Trophoblast cell (in vitro differentiated cells and primary cell): ENCODE measurements at places on chromosomes 2 and 18.

- no peak for DNase-seq
Measured at GRCh38 chr2:220783671-220784070, 788.4 kb downstream of the EPHA4 start.

- DNase-seq: no peak
Measured at GRCh38 chr2:218245214-218245613, 15.6 kb upstream of the GPBAR1 start.

GRCh38 chr2:88658881-88659537 lies 31.7 kb upstream of the EIF2AK3 start:
- DNase-seq: peak; percentile 82

- DNase-seq: peak; percentile 89
Measured at GRCh38 chr2:230824406-230824978, 40.2 kb upstream of the ITM2C start.

DNA sequence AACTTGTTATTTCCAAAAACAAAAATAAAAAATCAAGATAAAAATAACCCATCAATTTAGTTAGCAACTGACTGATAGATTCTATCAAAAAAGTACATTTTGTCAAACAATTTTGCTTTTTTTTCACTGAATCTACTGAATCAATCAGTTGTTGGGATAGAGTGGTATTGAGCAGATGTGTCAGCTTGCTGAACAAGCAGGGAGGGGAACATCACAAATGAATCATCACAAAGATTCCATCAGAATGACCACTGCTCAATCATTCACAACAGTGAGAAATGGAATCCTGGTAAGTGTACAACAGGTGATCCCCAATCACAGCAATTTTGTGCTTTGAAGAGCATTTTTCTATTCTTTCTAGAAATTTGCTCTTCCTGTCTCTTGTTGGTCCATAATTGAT lies 12.3 kb upstream of the SLC14A2 start:
- DNase-seq: no peak

- peak; percentile 56 for DNase-seq
Measured at GRCh38 chr2:136423516-136423996, 305.6 kb upstream of the CXCR4 start.

GRCh38 chr18:56322406-56322805 lies 316.0 kb downstream of the TXNL1 start:
- no peak for DNase-seq

DNA sequence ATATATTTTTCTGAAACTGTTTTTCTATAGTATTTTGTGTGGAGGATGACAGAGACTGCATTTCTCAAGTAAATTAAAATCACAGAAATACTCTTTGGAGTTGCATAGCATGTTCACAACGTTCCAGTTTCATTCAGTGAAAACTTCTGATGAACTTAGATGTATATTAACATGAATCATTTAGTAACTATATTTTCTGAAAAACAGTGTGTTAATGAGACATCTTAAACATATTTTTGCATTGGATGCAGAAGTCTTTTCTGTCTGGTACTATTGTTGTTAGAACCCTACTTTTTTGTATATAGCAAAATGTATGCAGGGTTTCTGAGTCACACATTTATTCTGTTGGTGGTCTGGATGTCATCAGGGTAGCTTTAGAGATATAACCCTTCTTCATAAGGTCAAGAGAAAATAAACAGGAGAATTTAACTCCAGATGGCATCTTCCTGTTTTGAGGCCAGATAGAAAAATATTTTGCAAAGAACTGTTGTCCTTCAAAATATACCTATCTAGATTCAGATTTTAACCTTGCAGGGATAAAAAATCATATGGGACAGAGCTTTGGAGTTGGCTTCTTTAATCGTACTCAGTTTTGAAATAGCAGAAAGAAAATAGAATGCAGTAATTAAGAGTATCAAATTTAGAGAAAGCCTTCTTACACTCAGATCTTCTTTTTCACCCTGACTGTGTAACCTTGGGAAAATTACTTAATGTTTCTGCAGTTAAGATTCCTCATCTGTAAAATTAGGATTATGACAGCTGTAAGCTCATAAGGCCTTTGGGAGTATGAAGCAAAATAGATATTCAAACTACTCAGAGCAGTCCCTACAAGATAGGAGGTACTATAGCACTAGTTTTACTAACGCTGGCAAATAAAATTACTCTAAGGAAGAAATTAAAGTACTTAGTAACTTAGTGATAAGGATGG lies 5.3 kb downstream of the COL3A1 start:
- DNase-seq: no peak

DNA sequence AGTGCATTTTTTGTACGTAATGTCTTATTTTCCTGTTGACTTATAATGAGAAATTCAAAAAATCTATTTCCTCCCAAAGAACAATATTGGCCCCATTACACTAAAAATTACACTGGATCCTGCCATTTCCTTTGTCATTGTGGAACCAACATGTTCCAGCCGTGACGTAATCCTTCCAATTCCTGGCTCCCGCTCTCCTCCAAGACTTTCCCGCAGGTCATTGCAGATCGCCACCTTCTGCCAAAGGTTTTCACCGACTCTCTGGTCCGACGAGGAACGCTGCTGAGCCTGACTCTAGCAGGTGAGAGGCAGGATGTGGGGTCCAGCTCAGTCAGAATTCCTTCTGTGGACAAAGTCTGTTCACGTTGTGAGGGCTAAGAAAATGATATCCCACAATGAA lies 38.0 kb downstream of the PTGR3 start:
- DNase-seq: no peak

GRCh38 chr2:189143925-189144324 lies 35.6 kb downstream of the COL5A2 start:
- DNase-seq: peak; percentile 18

DNA sequence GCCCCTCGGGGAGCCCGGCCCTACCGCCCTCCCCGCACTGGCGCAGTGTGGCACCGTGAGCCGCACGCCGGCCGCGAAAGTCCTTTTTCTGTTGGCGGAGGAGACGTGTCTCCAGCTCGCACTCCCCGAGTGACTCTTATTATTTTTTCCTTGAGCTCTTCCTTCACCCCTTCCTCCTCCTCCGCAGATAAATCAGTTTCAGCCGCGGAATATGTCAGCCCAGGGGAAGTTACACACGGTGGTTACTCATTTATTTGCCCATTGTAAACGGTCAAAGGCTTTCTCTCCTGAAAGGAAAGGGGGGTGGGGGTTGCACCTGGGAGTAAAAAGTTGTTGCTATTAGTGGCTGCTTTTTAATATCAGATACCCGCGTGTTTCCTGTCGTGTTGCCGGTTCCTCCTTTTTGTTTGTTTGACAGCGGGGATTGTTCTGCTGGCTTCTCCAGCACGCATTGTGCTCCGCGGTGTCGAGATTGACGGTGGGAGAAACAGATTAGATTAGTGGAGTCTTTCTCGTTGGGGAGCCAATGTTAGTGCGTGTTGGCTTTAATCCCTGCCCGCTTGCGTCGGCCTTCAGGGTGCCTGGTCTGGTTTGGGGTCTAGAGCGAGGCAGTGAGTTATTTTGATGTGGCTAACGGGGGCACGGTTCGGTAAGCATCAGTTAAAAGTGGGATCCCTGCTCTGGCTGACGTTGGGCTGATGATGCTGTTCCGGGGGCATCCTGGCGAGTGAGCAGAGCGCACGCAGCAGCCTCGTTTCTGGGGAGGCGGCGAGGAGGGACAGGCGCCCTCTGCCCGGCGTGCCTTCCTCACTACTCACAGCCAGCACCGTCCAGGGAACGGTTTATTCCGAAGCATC lies 1.6 kb downstream of the CRIM1 start:
- DNase-seq: peak; percentile 80

DNA sequence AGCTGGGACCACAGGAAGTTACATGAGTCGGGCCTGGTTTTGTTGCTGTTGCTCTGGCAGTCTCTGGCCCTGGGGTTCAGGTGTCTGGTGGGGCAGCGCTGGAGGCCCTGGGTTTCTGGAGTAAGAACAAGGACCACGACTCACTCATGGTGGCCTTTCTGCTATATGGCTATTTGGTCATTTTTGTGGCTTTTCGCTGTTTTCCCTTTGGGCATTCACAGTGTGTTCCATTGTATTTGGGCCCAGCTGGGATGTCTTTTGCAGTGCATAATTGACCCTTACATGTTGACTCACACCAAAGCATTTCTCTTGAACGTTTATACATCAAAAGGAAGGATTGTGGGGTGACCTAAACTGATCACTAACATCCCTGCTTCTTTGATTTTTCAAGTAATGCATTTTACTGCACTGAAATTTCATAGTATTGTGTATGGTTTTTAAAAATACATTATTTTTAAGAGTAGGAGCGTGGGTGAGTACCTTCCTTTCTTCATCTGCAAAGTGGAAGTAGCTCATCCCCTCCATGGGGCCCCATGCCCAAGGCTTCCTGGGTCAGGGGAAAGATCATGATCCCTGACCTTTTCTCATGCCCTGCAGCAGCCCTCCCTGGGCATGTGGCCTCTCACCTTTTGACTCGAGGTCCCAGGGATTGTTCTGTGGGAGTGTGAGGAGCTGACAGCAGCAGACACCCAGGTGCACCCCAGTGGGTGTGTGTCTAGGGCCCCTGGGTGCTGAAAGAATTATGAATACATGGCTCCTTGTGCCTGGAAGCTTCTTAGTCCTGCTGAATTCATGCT lies 225.5 kb downstream of the AGAP1 start:
- DNase-seq: no peak

DNA sequence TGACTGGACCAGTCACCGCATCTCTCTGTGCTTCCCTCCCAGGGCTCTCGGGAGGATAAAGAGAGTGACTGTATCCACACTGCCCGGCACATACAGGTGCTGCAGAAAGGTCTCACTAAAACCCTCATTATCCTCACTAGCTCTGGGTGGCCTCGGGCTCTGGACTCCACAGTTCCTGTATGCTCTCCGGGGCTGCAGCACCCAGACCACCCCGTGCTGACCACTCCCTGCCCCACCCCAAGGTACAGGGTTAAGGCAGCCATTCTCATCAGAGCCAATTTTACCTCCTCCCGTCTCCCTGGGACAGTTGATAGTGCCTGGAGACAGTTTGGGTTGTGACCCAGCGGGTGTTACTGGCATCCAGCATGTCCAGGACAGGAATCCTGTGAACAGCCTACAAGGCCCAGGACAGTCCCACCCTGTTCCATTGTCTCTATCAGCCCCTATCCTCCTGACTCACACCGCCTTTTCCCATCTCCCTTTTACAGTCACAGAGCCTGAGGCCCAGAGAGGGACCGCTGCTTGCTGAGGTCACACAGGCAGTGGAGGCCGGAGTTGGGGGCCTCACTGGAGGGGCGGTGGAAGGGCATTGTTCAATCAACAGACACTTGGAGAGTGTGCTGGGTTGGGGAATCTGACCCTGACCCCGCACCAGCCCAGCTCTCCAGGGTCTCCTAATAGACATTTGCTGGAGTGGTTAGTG lies 1.7 kb downstream of the ZAP70 start:
- peak; percentile 57 for DNase-seq

DNA sequence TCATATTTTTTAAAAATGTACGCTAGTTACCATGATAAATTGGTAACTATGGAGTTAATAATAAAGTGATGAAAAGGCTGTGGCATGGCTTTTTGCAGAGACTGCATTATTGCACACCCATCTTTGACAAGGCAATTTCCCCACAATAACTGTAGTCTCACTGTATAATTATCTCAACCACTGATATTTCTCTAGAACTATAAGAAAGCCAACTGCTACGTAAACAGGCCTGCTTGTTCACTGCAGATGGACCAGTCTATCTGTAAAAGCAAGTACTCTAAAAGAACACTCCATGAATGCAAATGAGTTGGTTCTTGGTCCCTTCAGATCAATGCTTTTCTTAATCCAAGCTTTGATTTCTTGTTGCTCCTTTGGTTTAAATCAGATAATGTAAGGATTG lies 218.7 kb downstream of the RBM43 start:
- DNase-seq: no peak

DNA sequence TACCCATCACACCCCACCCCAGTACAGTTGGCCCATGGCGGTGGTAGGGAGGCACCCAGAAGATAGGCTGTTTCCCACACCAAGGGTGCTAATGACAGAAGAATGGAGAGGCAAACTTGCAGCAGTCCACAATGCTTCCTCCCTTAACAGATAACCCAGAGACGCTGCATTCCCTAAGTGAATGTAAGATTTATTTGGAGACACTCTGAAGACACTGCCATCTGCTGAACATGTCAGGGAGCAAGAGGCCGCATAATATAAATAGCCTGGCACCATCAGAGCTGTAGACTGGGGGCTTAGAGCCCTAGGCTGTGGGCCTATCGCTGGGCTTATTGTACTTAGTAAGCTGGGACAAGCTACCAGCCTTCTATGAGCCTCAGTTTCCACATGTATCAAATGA lies 2.2 kb upstream of the IWS1 start:
- peak; percentile 57 for DNase-seq

DNA sequence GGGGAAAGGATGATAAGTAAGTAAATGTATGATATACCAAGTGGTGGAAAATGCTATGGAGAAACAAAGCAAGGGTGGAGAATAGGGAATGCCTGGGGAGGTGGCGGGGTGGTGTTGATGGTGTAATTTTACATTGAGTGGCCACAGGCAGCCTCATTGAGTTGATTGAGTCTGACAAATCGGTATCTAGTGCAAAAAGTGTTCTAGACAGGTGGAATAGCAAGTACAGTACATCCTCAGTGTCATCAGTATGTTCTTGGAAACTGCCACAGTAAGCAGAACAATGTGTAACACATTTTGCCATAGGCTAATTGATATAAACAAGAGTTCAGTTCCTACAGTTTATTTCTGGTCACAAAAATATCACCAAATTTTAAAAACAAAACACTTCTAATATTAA lies 46.4 kb downstream of the UGP2 start:
- no peak for DNase-seq

GRCh38 chr2:37992601-37993000 lies 67.5 kb downstream of the RMDN2 start:
- DNase-seq: no peak

- DNase-seq: no peak
Measured at GRCh38 chr2:111031546-111032478, 88.9 kb upstream of the BCL2L11 start.

DNA sequence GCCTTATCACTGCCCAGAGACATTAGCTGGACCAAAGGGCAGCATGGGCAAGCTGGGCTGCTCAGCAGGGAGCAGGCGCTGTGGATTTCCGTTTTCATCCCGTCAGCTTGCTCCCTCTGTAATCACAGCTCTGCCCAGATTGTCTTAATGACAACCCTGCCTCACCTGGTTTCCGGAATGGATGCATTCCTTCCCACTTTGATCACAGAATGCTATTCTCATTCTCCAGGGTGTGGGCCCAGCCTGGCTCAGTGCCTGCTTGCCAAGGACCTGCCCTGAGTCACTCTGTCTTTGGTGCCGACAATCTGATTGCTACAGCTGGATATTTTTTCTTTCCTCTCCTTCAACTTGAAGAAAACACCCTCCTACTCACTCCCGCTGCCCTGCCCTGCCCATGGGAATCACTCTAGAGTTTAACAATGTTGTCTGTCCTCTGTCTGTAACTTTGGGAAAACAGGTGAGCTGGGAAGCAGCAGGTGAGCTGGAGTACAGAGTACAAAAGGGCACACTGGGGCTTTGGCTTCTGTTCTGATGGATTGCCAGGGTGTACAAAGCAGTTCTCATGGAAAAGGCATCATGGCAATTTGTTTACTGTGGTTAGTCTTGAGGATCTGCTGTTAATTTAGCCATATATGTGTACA lies 27.2 kb upstream of the FAM136A start:
- peak; percentile 83 for DNase-seq

- DNase-seq: no peak
Measured at GRCh38 chr2:212619954-212620353, 81.4 kb upstream of the ERBB4 start.

GRCh38 chr2:28322981-28323396 lies 69.7 kb upstream of the FOSL2 start:
- no peak for DNase-seq

GRCh38 chr2:62727259-62727867 lies 21.9 kb downstream of the EHBP1 start:
- no peak for DNase-seq

- peak; percentile 34 for DNase-seq
Measured at GRCh38 chr2:157785866-157786662, 90.1 kb downstream of the ACVR1 start.

GRCh38 chr2:102334486-102334885 lies 21.1 kb upstream of the IL18R1 start:
- no peak for DNase-seq
